Cortex of kidney (tissue), 1 donor: ENCODE measurements at places on chromosomes 7 and 10.

DNA sequence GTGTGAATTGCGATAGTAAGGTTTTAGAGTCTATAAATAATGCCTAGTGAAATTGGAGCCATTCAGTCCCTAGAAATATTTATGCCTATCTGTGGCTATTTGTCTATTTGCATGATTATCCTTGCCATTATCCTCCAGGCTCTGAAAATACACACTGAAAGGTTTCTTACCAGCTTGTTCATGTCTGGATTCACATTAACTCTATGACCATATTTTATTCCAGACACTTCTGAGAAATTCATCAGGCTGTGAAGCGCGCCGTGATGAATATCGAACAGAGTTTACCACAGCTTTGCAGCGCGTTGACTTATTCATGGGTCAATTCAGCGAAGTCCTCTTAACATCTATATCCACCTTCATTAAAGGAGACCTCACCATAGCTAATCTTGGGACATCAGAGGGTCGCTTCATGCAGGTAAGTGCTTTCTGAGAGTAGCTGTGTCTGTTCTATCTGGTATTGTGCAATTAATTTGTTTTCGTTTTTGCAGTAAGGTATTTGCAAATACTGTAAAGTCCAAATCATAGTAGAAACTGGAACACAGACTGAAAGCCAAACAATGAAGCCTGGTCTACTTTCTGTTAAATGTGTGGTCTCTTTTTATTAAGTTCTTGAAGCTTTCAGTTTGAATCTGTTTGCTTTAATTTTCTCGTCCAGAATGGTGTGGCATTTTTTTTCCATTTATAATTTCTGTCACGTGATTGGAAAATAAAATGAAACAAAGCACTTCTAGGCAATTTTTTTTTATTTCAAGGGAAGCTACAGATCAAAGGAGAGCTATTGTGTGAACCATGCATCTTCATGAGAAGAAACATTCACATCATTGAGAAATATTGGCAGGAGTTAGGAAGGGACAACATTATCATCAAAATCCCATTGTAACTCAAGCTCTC, 59.7 kb downstream of the MET start:
- no peak for DNase-seq

- DNase-seq, result no peak
Measured at GRCh38 chr10:95841661-95842498, 65.9 kb upstream of the CC2D2B start.

GRCh38 chr10:22824984-22825383, 102.9 kb upstream of the ARMC3 start:
- no peak for DNase-seq

GRCh38 chr10:36462194-36462593, 663.2 kb upstream of the ANKRD30A start:
- no peak for DNase-seq

GRCh38 chr7:39527296-39527695, 38.9 kb upstream of the YAE1 start:
- no peak for DNase-seq

- no peak for DNase-seq
Measured at GRCh38 chr10:102729029-102730026, 14.4 kb upstream of the WBP1L start.

- DNase-seq, result no peak
Measured at GRCh38 chr7:141012044-141012685, 2.6 kb downstream of the MRPS33 start.

- DNase-seq, result no peak
Measured at GRCh38 chr7:55774327-55775050, 88.1 kb downstream of the SEPTIN14 start.

DNA sequence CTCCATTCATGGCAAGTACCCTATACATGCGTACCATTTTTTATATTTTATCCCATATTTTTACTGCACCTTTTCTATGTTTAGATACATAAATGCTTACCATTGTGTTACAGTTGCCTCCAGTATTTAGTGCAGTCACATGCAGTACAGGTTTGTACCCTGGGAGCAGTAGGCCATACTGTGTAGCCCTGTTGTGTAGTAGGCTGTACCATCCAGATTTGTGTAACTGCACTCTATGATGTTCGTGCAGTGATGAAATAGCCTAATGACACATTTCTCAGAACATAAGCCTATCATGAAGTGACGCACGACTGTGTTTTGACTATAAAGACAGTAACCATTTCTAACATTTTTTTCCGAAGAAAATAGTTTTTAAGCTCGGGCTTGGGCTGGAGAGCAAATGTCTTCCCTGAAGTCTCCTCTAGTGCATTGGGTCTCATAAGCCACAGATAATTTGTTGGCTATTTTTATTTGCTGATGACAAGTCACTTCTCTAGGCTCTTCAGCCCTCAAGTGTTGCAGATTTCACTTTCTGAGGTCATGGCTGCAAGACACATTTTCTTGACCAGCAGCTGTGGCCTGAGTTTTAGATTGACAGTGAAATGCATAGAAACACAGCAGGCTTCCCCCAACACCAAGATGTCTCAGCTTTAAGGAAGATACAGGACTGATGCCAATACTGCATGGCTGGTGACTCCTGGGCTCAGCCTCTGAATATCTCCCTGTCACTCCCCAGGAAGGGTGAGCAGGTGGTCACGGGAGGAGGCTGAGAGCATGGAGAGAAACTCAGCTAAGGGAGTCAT, 26.9 kb downstream of the EPDR1 start:
- no peak for DNase-seq

DNA sequence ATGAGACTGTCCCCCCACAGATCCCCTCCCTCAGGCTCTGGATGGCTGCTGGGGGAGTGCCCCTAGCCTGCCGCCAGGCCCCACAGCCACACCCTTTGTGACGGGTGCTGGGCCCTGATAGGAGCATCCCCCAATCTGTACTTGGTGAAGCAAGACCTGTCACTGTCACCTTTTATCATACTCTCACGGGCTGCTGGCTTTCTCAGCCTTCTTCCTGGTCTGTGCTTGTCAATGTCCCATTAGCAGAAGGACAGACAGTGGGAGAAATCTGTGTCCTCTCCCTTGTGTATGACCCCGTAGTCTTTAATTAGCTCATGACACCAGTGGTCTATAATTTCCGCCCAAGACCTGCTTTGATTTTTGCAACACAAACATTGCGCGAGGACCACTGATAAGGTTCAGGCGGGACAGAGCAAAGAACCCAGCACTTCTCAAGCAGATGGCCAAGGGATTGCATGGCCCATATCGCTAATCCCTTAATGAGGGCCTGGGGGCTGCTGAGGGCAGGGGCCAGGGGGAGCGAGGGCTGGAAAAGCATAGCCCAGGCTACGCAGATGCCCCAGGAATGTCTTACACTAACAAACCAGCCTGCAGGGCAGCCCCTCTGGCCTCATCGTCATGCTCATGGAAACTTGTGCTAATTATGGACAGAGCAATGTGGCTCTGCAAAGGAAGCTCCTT, 127.8 kb downstream of the PTPN20 start:
- DNase-seq, result no peak

- no peak for DNase-seq
Measured at GRCh38 chr7:99465421-99465768, 572 bp downstream of the ATP5MF start.

- DNase-seq, result no peak
Measured at GRCh38 chr7:7517754-7518153, 17.9 kb downstream of the COL28A1 start.

DNA sequence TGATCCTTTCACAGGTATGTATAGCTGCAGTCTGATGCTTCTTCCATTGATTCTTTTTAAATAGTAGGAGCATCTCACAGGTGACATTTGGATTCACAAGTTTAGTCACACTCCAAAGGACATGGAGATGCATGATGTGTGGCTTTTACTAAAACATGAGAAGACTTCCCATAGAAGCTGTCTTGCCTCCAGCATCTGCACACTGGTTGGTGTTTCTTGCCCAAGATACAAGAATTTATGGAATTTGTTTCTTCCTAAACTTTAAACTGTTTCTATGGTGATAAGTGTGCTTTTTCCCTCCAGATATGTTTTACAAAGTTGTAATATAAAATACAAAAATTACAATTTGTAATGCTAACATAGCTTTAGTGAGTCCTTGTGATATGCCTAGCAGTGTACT, 24.2 kb downstream of the ADIRF start:
- no peak for DNase-seq

DNA sequence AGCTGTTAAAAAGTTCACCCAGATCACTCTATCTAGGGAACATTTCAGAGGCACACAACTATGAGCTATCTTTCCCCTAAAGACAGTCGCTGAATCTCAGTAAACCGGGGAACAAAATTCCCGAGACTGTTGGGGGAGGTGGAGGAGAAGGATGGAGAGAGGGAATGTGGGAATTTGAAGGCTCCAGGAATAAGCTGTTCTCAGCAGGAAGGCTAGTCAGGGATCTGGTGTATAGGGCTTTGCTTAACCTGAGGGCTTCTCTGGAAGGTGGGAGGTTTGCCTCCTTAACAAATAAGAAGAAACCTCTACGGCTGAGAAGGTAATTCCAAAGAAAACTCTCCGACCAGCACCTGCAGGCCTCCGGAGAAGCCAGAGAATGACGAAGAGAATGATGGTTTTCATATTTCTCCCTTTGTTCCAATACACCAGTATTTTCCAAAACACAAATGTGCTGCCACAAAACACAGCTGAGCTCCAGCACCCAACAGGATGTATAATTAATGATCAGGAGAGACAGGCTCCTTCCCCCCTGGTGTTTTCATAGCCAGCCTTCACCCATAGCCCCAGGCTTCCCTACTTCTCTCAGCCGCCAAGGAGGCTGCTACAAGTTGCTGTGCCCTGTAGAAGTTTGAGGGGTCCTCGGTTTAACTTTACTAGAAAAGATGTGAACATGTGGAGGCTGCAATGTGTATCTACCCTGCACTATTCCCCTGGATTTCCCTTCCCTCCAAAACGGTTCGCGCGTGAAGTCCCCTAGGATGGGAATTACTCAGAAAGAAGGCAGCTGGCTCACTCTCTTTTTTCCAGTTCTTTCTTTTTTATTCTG, 2.0 kb downstream of the KCNMA1 start:
- no peak for DNase-seq

DNA sequence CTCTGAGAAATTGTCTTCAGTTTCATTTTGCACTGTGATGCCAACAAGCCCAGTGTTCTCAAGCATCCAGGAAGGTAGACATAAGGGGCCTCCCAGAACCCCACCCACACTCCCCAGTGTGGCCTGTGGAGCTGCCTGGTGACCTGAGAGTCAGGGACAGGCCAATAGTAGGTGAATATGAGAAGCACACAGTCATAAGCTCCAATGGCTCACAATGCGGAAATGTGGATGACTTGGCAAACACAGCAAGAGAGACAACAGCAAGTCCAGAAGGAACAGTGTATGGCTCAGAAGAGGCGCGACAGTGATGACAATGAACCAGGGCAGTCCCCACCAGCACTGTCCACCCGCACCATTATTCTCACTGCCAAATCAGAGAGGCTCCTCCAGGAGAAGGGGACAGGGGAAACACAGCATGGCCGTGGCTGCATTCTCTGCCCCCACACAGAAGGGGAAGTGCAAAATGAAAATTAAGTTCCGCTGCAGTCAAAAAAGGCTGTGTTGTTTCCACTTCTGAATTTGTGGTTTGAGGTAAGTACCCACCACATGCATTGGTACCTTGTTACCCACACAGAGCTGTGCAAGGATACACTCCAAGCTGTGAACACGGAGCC, 419.8 kb downstream of the GRID1 start:
- no peak for DNase-seq

GRCh38 chr7:112897839-112898431, 107.7 kb upstream of the TMEM168 start:
- DNase-seq, result no peak

- no peak for DNase-seq
Measured at GRCh38 chr10:43892062-43892770, 243.5 kb upstream of the ZNF32 start.

- DNase-seq, result no peak
Measured at GRCh38 chr7:38940774-38941173, 31.8 kb upstream of the VPS41 start.

DNA sequence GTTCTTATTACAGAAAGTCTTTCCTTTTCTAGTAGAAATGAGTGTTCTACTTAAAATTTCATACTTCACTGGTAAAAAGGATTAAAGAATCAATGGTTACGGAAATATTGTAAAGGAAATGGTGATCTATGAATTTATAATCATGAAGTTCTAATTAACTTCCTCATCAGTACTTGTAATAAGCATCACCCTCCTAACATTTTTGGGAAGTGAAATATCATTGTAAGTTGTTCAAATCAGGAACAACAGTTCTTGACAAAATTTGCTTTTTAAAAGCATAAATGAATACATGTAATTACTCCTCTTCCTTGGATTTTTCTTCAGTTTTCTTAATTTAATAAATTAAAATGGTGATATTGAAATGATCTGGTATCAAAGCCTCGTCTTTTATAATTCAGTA, 5.6 kb upstream of the PCGF5 start:
- DNase-seq, result no peak

GRCh38 chr10:69261184-69261583, 17.1 kb upstream of the HK1 start:
- DNase-seq, result no peak

DNA sequence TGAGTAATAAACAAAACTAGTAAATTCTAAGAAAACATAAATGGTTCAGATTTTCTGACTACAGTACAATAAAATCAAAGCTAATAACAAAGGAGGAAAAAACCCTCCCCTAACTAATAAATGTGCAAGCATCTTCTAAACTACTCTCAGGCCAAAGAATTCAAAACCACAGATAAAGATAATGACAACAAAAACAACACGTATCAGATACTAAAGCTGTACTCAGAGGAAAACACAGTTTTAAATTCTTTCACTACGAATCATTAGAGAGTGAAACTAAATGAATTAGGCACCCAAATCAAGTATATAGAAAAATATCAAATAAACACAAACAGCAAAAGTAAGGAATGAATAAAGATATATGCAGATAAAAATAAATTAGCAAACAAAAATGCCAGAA, 200.9 kb downstream of the TEX36 start:
- no peak for DNase-seq

DNA sequence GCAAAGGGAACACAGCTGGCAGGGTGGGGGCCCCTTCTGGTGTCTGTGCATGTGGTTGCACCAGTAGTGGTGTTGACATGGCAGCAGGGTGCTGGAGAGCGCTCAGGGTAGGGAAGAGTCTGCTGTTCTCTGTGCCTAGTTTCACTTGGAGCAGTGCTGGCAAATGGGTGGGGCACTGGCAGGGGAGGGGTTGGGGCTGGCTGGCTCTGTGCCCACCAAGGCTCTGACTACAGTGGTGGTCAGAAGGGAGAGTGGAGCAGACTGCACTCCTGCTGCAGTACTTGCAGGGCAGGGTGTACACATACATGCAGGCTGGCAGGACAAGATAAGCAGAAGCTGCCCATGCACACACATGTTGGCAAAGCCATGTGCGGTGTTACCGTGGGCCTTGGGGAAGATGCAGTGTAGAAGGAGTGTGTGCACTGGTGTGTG, 18.2 kb downstream of the FAM25A start:
- DNase-seq, result no peak

- no peak for DNase-seq
Measured at GRCh38 chr7:120475994-120476393, 203.0 kb downstream of the KCND2 start.

- DNase-seq, result no peak
Measured at GRCh38 chr7:80732630-80733029, 94.2 kb downstream of the CD36 start.

DNA sequence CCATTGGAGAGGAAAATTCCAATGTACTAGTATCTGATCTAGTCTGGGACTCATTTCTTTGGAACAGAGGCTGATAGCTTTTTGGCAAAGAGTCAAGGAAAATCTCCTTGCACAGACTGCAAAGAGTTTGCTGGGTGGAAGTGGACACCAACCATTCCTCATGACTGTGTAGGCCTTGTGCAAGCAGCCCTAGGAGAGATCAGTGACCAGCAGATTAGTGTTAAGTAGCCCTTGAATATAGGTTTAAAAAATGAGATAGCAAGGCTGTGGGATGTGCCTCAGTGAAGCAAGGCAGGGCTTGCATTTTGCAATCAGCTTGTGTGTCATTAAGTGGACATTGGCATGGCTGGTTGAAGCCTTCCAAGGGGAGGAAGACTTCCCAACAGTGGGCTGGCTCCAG, 341.6 kb downstream of the PLXNA4 start:
- DNase-seq, result no peak
